Smooth muscle cell of the pulmonary artery (primary cell): ENCODE measurements at places on chromosomes 7 and 10. TPM values are rescaled to one million over a fixed set of nuclear protein-coding genes. Genes with fewer than 3 reads are reported as not detected.

LIPM gene
- 0.10 and 0.13 TPM in 2 replicates for total RNA-seq

LMOD2 gene
- total RNA-seq = not detected in 2 replicates

TAS2R5 gene
- total RNA-seq = 1.6 and 2.1 TPM in 2 replicates

ACSM6 gene
- not detected in 2 replicates for total RNA-seq

WIPF3 gene
- 0.07 TPM in 2 replicates for total RNA-seq

DOCK1 gene
- total RNA-seq = 68.6 and 78.5 TPM in 2 replicates

CCSER2 gene
- total RNA-seq = 30.2 and 32.5 TPM in 2 replicates

OPN4 gene
- total RNA-seq = not detected in 2 replicates

CEP55 gene
- total RNA-seq = 5.5 and 12.3 TPM in 2 replicates

UTF1 gene
- total RNA-seq = not detected in 2 replicates

NRAP gene
- total RNA-seq = under 0.01 TPM in 1 of 2 replicates, not detected in the other
